ENCODE measurements at places on chromosomes 5 and 9.
A peak's percentile ranks its signal among the peaks of the same experiment; 100 is the strongest.

DNA sequence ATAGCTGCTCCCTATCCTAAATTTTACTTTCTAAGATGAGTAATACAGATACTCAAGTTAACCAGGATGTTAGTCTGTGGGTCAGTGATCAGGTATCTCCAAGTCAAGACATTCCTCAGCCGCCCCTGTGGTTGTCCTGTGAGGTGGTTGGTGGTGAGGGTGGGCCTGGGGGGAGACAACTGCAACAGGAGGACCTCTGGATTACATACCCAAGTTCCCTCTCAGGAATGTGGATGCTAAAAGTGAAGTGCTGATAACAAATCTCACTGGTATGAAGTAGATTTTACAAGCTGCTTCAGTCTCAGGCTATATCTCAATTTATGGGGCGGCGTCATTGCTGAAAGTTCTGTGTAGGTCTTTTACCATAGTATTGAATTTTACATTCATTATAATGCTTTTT, 38.3 kb downstream of the SLC1A3 start:
- no peak for DNase-seq

DNA sequence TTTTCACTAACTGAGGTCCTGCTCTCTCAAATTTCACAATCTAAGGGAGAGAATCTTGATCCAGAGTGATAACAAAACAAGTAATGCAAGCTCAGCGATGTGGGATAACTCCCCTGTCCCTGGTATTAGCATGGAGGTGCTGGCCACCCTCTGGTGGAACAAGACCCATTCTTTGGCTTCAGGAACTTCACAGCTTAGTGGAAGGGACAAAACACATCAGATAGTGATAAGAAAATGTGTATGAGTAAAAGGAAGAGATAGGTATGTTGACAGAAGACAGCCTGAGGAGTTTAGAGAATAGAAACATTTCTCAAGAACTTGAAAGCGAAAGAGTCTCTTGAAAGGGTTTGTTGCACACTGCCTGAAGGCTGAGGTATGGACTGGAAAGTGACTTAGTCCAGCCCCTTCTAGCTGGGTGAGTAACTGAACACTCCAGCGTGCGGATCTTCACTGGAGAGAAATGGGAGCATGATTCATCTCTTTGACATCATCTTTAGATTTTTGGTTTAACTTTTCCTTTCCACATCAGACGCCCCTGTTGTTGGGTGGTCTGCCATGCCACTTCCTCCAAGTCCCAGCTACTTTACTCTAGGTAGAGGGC, 25.4 kb upstream of the ZSWIM6 start:
- DNase-seq, result no peak

DNA sequence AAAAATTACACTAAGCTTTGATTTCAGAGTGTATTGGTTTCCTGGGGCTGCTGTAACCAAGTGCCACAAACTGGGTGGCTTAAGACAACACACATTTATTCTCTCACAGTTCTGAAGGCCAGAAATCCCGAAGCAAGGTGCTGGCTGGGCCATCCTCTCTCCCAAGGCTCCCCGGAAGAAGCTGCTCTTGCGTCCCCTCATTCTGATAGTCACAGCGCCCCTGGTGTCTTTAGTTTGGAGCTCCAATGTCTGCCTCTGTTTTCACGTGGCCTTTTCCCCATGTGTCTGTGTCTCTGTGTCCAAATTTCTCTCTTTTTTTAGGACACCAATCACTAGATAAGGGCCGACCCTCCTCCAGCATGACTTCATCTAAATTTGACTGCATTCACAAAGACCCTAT, 56.7 kb downstream of the ROPN1L start:
- no peak for DNase-seq

DNA sequence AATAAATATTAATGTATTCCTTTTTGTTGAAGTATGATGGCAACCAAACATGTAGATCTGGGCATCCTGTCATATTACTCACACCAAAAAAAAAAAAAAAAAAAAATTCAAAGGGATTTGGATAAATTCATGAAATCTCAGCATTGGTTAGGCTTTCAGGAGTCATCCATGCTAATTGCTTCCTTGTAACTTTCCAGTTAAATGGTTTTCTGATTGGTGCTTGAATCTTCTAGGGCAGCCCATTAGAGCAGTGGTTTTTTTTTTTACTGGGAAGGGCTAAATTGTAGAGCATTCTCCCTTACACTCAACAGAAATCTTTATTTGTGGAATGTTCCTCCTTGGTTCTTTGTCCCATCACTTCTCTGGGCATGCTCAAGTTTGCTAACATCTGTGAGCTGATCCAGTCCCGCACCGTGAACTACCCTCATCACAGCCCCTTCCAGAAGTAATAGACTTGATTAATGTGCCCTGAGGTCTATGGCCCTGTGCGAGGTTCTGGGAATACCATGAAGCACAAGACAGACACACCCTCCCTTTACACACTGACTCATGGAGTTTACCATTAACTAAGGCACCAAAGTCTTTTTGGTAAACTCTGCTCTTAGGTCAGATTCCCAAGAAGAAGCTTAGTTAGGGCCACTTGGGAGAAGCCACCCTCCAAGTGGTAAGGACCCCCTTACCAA, 56.0 kb downstream of the RGS3 start:
- no peak for DNase-seq

GRCh38 chr9:135468854-135469521, 10.6 kb upstream of the PPP1R26 start:
- DNase-seq, result no peak

GRCh38 chr9:101791938-101792337, 53.5 kb upstream of the GRIN3A start:
- peak; percentile 56 for DNase-seq

DNA sequence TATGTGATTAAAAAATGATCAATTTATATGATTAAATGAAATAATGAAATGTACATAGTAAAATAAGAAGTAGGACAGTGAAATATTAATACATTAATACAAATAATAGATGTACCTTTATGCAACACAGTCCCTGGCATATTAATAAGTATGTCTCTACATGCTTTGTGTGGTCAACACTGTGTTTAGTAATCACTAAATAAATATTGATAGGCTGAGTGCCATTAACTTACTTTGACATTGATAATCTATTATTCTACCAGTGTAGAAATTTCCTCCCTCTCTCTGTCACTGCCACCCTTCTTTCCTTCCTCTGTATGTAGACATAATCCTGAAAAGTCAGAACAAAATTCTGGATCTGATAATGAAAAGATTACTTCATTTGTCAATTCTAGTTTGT, 43.7 kb downstream of the RNF180 start:
- DNase-seq, result no peak

DNA sequence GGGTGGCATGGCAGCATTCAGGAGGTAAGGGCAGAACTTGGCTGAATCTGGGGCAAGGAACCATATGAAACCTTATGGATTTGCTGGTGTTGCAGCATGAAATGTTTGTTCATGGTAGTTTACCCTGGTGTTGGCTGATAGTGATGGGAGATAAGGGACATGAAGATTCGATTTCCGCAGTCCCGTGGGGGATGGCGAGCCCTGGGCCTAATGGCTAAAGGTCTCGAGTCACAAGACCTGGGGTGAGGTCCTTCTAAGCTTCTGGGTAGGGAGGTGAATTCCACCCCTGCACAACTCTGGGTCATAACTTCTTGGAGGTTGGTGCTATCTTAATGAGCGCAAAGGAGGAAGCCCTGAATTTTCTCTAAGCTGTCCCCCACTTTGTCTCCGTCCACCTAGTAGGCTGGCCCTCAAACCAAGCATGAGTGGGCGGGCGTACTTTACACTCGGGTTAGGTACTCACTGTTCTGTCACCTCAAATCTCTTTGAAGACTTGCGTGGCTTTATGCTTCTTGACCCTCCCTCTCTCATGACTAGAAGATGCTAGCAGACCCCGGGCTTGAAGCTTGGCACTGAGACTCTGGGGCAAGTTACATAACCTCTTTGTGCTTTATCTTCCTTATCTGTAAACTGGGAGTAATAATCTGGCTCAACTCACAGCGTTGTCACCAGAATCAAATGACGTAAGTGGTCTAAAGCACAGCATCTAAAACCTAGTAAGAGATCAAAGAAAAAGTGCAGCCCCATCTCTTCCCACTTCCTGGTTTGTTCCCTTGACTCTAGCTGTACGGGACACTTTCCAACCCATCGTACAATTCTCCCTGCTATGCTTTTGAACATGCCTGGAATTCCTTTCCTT, 72.5 kb downstream of the BASP1 start:
- DNase-seq, result no peak

- DNase-seq, result no peak
Measured at GRCh38 chr5:10453545-10453944, 11.9 kb downstream of the ROPN1L start.

DNA sequence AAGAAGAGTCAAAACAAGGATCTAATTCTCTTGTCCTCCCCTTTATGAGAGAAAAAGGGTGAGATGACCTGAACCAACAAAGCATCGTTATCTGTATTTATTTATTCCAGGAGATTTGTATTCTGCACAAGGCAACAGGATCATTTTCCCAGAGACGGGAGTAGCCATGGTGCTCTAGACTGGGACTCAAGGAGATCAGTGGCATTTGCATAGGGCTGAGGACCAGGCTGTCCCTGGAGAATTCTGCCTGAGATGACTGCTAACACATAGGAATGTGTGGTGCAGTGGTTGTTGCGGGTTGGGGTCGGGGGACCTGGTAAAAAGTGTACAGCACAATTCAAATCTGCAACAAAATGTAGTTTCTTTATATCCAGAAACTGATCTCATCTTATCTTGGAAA, 22.3 kb upstream of the ZNF474 start:
- no peak for DNase-seq

DNA sequence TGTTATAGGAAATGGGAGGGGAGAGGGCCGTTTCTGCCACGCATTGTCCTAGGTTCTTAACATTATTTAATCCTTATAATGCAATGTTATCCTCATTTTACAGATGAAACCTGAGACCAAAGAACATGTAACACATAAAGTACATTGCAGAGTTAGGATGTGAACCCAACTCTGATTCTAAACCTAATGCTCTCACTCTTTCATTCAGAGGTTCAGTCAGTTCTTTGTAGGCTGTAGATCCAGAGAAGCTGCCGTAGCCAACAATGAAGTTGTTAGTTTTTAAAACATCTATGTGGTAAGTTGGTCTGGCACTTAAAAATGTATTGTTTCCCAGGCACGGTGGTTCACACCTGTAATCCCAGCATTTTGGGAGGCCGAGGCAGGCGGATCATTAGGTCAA, 10.5 kb upstream of the PSMD5 start:
- DNase-seq, result no peak

DNA sequence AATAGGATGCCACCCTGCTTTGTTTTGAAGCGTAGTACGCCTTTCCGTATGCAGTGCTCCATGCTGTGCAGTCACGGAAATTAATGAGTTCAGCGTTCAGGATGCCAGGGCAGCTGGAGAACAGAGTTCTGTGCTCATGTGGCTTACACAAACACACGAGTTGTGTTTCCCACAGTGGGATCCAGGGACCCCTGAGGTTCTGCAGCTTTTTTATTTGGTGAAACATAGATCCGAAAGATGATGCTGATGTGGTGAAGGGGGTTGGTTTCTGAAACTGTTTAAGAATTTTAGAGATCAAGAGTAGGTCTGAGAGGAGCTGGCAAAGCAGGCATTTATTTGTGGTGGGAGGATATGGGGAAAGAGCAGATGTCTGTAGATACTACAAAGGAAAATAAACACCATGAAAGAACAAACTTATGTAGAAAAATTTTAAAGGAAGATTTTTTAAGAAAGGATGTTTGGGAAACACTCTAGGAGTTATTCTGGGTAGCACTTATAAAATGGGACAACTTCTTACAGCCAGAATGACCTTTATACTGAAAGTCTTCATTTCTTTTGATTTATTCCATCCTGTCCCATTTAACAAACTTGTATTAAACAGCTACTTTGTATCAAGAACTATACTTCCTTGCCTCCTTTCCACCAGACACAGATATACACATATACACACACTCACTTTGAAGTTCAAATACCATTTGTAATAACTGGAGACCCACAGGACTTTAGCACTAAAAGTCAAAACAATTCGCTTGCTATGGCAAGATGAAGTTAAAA, 52.7 kb downstream of the ITGA1 start:
- DNase-seq, result no peak

- no peak for DNase-seq
Measured at GRCh38 chr5:106601620-106602019, 1069.1 kb downstream of the EFNA5 start.

Measured in hematopoietic multipotent progenitor cell treated with erythropoietin and hydrocortisone succinate and interleukin-3 and kit ligand, for 17 days (in vitro differentiated cells).